ENCODE measurements at places on chromosomes 1 and 21.

- no peak for DNase-seq
Observed at GRCh38 chr1:154443274-154444013, 38.3 kb downstream of the IL6R start.

DNA sequence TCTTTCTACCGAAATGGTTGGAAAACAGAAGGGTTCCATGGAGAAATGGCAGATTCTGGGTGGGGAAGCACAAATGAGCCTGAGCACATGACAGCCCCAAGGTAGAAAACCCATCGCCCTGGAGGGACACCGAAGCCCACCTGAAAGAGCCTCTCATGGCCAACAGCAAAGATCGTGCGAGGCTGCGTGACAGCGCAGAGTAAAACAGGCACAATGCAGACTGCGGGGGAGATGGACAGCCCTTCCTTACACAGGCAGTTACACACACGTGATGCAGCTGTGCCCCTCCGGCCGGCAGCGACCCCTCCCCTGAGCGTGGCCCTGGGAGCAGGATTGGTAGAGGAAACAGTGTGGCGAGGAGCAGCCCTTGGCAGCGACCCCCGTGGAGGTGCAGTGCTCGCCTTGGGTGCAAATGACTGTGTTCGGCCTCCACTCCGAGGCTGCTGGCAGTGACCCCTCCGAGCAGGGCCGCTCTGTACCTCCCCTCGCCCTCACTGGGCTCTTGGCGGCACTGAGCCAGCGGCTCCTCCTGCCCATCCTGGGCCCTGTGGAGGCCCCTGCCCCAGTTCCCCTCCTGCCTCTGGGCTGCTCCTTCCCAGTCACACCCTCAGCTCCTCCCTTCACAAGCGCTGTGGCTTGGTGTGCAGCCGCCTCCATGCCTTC lies 120.9 kb upstream of the COL6A1 start:
- DNase-seq = no peak

GRCh38 chr1:177981200-177981599 lies 11.3 kb upstream of the SEC16B start:
- no peak for DNase-seq

GRCh38 chr1:234848972-234849649 lies 239.1 kb upstream of the IRF2BP2 start:
- DNase-seq = no peak

DNA sequence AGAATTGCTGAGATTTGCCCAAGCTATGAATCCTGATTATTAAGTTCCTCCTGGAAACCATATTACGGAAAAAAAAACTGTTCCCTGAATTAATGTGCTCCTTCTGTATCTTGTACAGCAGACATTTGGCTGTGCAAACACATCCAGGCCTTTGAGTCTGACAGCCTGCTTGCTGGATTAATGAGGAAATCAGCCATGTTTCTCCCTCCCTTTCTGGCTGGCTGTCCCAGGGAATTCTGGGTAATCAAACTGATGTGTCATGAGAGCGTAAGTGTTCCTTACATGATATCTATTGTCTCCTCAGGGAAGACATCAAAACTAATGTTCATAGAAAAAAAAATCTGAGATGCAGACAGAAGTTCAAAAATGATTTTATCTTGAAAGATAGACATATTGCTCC lies 18.8 kb downstream of the PGBD5 start:
- no peak for DNase-seq

DNA sequence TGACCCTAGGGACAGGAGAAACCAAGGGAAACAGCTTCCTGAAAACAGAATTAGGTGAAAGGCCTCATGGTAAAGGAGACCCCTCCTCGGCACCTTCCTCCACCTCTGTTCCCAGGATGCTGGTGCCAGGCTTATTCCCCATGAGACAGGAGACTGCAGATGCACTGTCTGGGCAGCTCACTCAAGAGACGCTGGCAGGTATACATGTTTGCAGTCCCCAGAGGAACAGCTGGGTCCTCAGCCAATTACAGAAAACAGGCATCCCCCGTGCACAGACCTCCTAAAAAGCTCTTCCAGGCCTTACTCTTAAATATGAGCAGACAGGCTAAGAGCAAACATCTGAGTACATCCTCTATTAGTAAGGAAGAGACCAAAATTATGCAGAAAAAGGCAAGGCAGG lies 6.5 kb downstream of the CCSAP start:
- no peak for DNase-seq

- DNase-seq = no peak
Observed at GRCh38 chr21:28252928-28253327, 739.7 kb downstream of the LTN1 start.

DNA sequence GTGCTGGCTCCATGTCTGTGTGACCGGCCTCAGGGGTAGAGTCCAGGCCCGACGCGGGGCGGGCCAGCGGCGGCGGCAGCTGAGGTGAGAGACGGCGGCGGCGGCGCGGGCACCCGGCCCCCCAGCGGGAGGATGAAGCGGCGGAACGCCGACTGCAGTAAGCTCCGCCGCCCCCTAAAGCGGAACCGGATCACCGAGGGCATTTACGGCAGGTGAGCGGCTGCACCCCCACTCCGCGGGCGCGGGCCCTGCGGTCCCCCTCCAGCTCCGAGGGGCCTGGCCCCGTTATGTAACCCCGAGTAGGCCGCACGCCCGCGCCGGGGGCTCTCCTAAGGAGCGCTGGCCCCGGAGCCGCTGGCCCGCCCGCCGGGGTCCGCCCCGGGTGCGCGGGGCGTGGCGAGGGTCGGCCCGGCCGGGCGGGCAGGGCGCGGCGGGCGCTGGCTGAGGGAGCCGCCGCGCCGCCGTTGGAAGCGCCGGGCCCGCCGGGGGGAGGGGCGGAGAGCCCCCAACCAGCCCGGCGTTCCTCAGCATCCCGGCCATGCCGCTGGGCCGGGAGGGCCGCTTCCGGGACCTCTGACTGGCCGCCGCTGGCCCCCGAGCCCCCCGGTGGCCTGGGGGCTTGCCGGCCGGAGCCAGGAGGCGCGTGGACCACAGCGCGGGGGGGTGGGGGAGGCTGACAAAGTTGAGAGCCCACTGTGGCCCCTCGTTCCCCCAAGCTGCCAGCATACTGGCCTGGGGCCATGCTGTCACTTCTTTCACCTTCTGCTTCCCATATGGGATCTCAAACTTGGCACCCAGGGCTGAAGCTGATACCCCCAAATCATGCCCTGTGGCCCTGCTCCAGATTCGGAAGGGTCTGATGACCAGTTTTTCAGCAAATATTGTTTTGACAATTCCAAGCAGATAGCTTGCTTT lies 527 bp downstream of the MACO1 start:
- no peak for DNase-seq

GRCh38 chr1:218778257-218779126 lies 395.2 kb upstream of the LYPLAL1 start:
- no peak for DNase-seq

- DNase-seq = no peak
Observed at GRCh38 chr1:157841708-157842107, at the start of gene CD5L. TSS of gene CD5L (minus strand) at chr1:157841808. CDS start at chr1:157841701, 107 bp downstream.

GRCh38 chr1:169931795-169932231 lies 38.1 kb upstream of the SCYL3 start:
- DNase-seq = no peak

DNA sequence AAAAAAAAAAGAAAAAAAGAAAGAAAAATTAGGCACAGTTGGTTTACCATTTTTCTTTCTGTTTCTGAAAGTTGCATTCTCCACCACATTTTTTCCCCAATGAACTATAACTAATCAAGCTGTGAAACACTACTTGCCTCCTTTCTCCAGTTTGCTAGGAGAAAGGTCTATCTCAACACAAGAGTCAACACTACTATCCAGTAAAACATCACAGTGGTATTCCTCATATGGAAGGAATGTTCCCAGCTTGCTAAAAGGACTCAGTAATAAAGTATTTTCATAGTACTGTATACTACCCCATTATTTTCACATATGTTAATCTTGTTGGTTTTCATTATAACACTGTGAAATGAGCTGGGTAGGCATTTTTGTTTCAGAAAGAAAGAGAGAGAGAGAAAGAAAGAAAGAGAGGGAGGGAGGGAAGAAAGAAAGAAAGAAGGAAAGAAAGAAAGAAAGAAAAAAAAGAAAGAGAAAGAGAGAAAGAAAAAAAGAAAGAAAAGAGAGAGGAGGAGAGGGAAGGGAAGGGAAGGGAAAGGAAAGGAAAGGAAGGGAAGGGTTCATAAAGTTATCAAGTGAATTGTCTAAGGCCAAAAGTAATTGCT lies 7.9 kb downstream of the PTGER3 start:
- no peak for DNase-seq

DNA sequence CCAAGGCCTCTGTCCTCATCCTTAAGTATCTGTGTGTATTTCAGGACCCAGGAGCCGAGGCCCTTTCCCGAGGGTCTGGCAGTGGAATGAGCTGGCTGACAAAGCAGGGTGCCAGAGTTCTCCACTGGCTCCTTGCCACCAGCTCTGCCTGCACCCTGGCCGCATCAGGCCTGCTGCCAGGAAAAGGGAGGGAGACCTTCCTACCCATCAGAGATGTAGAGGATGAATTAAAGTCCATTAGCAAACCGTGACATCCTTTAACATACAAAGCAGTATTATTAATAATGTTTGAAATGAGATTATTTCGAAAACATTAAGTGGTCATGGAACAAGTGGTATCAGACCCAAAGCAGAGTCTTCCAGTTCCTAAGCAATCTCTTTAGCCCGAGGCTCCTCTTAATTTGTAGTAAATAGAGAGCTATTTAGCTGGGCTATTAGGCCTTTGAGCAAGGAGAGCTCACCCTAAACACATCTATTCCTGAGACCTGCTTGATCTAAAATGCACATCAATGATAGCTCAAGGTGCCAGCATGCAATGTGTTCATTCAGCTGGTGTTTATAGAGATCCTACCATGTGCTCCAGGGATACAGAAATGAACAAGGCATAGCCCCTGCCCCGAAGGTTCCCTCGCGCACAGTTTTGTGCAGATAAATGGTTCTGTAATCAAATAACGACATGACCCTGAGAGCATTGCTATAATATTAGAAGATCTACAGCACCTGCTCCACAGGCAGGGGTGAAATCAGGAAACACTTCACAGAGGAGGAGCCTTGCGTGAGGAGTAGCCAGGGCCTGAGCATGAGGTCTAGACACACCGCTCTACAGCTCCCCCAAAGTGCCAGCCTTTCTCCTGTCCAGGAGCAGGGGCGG lies 44.0 kb downstream of the FAM163A start:
- DNase-seq = no peak

DNA sequence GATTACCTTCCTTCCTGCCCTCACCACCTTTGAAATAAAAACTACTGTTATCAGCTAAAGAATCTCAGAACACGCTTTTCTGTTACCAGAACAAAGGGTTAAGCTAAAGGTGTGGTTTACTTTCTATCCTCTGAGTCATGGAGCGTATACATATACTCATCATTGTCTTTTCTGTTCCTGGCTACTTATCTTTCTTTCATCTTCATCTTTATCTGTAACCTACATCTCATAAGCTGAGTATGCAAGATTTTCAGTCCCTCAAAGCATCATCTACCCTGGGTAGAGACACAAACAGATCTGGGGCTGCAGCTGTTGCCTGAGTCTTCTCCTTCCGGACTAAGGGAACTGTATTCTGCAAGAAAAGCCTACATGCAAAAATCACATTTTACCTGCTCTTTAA lies 75.6 kb downstream of the LMO4 start:
- no peak for DNase-seq

DNA sequence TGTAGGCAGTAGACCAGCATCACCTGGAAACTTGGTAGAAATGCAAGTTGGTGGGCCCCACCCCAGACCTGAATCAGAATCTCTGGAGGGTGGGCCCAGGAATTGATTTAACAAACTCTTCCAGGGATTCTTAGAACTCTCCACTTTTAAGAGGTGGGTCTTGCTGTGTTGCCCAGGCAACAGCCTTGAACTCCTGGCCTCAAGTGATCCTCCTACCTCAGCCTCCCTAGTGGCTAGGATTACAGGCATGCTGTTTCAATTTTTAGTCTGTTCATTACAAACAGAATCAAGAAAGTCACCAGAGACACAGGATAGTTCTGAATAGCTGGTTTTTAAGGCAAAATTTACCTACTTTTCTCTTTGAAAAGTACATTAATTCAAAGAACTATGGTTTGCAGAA lies 31.2 kb downstream of the NCF2 start:
- DNase-seq = no peak

DNA sequence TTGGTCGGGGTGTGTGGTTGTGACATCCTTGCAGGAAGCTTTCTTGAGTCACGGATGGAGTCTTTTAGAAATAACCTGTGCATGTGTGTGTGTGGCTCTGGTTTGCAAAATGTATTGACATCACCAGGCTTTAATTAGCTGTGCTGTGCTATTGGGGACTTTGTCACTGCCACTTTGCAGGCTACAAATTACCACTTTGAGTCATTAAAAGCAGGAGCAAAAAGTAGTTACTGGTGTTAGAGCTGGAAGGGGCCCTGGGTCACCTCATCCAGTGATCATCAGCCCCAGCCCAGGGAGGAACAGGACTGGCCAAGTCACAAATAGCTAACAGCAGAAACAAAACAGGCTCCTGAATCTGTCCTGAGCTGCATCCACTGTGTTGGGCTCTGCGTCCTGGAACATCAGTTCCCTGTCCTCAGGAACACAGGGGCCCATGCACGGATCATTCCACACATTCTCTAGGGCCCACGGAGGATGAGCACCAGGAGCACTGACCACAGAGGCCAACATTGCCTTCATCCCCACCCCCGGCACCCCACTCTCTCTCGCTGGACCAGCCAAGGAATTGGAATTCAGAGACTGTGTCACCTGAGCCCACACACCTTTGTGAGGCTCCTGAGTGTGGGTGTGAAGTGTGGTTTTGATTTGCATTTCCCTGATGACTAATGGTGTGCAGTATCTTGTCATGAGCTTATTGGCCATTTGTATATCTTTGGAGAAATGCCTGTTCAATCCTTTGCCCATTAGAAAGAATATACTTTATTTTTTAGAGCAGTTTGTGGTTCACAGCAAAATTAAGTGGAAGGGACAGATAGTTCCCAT lies 280.1 kb upstream of the C1orf174 start:
- DNase-seq = no peak

DNA sequence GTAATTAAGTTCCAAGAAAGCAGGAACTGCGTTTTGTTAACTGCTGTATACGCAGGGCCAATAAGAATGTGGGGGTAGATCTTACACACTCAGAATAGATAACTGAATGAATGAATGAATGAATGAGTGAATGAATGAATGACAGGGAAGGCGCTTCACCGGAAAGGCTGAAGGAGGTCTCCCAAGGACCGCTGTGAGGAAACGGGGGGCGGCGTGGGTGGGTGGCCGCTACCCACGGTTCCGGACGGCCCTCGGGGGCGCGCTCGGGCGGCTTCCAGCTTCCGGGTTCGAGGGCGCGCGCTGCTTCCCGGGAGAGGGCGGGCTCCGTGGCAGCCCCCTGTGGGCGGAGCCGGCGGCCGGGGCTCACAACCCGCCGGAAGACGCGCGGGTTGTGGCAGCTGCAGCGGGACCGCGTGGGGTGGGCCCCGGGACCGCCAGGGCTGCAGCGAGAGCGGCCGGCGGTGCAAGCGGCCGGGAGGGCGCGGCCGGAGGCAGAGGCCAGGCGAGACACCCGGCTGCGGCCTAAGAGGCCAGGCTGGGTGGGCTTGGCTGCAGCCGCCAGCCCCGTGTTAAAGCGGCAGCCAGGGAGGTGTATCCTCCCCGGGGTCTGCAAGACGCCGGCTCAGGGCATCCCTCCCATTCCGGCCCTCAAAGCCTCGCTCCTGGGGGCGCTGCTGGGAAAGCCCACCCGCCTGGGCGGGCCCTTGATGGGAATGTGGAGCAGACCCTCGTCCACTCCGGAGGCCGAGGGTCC lies at the start of gene ZFP69:
Gene ZFP69, plus strand, starts transcription at position 367 of the 754 bp plus-strand sequence. CDS start 2,072 bp downstream, outside the sequence.
- DNase-seq = peak; percentile 56
